Astrocyte of the cerebellum (primary cell): ENCODE measurements at places on chromosomes 1 and 21.
A peak's percentile ranks its signal among the peaks of the same experiment; 100 is the strongest.

DNA sequence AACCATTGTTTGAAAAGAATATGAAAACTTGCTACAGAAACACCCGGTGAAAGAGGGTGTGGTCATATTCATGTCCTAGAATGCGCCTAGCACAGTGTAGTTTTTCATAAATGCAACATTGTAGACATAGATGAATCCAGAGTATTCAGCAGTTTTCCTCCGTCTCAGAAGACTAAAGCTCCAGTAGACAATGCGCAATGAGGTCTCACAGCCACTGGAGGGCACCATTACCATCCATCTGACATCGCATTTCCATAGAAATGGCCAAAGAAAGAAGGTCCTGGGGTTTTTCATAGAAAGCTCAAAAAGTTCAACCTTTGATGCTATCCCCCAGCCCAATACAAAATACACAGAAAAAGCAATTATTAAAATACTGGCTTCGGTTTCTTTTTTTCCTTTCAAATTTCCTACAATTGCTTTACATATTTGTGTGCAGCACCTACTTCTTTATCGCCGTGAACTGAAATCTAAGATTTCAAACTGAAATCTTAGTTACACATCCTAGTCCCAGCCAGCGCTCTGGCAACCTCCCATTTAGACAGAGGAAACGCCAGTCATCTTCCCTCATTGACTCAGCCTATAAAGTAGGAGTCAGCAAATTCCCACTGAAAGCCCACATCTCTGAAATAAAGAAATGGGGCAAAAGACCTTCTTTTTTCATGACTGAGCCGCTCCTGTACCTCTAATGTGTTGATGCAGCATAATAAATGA is 3.9 kb upstream of the CD58 start:
- peak; percentile 54 for DNase-seq

DNA sequence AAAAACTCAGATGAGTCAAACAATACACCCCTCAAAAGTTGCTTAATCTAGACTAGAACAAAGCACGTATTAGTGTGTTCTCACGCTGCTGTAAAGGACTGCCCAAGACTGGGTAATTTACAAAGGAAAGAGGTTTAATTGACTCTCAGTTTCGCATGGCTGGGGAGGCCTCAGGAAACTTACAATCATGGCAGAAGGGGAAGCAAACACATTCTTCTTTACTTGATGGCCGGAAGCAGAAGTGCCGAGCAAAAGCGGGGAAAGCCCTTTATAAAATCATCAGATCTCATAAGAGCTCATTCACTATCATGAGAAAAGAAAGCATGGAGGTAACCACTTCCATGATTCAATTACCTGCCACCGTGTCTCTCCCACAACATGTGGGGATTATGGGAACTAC is 10.1 kb downstream of the JAM2 start:
- no peak for DNase-seq

- DNase-seq: no peak
Measured at GRCh38 chr1:201505503-201505890, 1.4 kb downstream of the CSRP1 start.

DNA sequence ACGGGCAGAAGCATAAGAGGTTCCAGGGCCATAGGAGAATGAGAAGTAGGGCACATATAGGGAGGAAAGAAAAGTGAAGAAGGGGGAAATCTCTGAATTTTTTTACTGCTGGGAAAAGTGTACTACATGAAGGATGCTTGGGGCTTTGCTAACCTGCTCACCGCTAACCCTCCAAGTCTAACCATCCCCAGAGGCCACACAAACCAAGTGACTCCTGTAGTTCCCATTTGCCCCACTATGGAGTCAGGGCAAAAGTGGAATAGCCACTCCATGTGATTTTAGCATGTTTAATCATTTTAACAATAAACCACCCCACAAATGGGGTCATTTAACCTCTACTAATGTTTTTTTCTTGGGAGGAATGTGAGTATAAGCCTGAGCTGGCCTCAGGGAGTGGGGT is 24.7 kb downstream of the MPZ start:
- no peak for DNase-seq

- DNase-seq: no peak
Measured at GRCh38 chr1:81880781-81881180, 80.0 kb downstream of the ADGRL2 start.

- DNase-seq: no peak
Measured at GRCh38 chr21:36889401-36889800, 77.1 kb downstream of the HLCS start.

GRCh38 chr21:14975136-14975919 is 89.5 kb downstream of the NRIP1 start:
- no peak for DNase-seq

- DNase-seq: no peak
Measured at GRCh38 chr1:151997284-151997570, 3.6 kb upstream of the S100A10 start.

- DNase-seq: no peak
Measured at GRCh38 chr1:121587777-121588176, 403.0 kb downstream of the SRGAP2C start.

DNA sequence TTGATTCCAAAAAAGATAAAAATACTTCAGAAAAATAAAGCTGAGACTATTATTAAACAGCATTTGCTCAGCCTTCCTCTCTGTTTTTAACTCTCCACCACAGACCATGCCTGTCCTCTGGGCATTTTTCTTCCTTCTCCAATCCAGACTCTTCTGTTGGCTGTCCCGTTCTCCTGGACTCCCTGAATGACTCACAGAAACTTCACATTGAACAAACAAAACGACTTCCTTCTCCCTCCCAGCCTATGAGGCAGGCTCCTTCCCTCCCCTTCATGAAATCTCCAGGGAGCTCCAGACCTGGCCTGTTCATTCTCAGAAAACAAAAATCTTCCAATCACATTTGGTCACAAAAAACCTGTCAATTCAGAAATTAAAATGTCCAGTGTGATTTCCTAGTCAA is 421.3 kb downstream of the NPHP4 start:
- no peak for DNase-seq

GRCh38 chr1:163006051-163006834 is 62.9 kb upstream of the RGS4 start:
- no peak for DNase-seq

DNA sequence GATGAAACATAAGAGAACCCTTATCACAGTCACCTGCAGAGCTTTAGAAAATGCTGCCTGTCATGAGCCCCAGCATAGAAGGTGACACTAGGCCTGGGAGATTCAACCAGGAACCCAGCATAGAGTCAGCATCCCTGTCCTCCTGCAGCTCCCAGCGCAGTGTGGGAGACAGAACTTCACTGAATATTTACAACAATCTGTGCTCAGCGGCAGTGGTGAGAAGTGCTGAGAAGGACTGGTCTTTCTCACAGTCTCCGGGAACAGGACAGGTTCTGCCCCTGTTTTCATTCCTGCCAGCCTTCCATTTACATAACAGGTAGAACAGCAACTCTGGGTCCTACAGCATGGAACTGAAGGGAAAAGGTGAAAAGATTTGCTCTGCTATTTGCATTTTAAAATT is 83.5 kb upstream of the GADD45A start:
- DNase-seq: no peak

DNA sequence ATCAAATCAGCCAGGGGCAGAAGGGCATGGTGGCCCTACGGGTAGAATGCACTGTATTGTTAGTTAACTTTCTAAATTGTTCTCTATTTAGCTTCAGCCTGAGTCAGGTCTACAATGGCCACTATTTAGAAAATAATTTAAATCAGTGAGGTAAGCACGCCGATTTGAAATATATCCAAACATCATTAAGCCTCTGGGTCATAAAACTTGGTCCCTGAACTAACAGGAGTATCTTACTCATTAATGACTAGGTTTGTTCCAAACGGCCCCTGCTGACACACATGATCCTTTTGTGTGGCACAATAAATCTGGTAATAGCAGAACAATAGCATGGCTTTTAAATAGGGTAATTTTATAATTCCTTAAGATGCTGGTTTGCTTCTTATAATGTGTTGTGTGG is 48.4 kb downstream of the STX6 start:
- DNase-seq: no peak

- DNase-seq: no peak
Measured at GRCh38 chr1:193588311-193589082, 402.1 kb upstream of the B3GALT2 start.

- DNase-seq: no peak
Measured at GRCh38 chr1:103953386-103953785, 203.7 kb downstream of the AMY1C start.

- no peak for DNase-seq
Measured at GRCh38 chr1:234402939-234403338, 29.7 kb downstream of the COA6 start.

DNA sequence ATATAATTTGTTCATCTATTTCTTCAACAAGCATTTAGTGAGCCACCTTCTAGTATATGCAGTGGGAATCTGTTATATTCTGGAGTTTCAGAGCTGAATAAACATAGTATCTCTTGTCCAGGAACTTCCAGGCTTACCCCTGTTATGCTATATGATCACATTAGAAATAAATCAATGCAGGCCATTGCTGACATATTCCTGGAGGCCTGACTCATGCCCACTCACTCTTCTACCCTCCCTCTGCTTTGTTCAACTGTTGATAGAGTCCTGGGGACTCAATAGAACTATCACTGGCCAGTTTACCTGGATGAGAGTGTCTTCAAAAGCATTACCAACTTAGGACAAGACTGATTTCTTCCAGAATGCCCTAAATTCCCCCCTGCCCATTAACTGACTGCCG is 29.3 kb upstream of the SRSF10 start:
- DNase-seq: no peak

GRCh38 chr1:31135973-31136600 is 70.6 kb upstream of the PUM1 start:
- DNase-seq: no peak

DNA sequence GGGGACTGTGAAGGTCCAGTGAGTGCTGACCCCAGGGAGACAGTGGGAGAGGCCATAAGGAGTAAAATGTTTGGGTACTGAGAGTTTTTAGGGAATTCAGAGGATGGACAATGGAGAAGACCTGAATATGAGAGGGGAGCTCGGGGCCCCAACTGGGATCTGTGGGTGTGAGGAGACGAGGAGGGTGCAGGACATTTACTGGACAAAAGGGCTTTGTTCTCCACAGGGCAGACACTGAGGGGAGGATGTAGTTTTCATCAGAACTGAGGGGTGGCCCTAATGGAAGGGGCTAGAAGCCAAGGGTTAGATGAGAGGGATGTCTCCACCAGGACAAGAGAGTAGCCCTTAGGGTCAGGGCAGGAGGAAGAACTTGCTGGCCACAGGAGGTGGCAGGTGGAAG is 30.0 kb downstream of the TMCC2 start:
- no peak for DNase-seq

- no peak for DNase-seq
Measured at GRCh38 chr1:920521-920920, 3.2 kb upstream of the SAMD11 start.

- no peak for DNase-seq
Measured at GRCh38 chr1:206895325-206895724, 1.9 kb upstream of the IL24 start.

- DNase-seq: no peak
Measured at GRCh38 chr1:88221411-88221810, 462.7 kb upstream of the PKN2 start.

DNA sequence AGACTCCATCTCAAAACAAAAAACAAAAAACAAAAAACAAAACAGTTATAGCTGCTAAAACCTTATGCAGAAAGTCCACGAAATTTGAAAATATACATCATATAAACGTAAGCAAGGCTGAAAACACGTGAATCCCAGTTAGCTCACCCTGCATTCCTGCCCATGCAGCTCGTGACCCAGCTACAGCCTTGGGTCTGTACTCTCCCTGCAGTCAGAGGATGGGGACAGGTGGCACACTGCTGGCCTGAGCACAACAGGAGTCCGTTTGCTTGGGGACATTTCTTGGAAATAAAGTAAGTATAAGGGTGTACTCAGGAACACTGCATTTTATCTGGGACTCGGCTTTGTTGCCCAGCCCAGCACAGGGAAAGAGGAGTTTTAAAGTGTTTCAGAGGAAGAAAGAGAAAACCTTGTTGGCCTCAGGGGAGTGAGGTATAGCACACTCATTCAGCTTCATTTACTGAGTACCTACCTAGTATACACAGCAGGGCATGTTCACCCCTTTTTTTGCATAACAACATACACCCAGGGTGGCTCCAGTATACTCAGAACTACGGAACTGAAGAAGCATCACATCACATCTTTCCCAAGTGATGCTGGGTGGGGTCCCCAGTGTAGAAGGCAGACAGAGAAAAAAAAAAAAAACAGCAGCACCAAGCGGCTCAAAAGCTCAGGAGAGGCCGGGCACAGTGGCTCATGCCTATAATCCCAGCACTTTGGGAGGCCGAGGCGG is 44.1 kb downstream of the CAPZB start:
- no peak for DNase-seq

GRCh38 chr1:60989749-60990713 is 92.3 kb upstream of the NFIA start:
- DNase-seq: peak; percentile 92

GRCh38 chr1:34101151-34101550 is 63.9 kb downstream of the CSMD2 start:
- DNase-seq: peak; percentile 74

DNA sequence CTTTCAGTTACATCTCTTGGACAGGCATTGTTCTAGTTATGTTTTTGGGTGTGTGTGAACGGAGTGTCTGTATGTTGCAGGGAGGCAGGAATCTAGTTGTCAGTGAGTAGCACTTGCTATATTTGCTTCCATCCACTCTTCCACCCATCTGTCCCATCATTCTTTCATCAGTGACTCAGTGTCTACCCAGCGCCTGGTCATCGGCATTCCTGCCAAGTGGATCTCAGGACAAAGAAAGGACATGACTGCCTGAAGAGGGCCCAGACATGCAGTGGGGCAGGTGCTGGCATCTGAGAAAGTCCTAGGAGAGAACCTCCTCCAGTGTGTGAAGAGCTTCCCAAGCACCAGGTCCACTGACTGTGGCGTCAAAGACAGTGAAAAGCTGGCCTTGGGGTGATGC is 27.3 kb upstream of the MAGOH start:
- no peak for DNase-seq

DNA sequence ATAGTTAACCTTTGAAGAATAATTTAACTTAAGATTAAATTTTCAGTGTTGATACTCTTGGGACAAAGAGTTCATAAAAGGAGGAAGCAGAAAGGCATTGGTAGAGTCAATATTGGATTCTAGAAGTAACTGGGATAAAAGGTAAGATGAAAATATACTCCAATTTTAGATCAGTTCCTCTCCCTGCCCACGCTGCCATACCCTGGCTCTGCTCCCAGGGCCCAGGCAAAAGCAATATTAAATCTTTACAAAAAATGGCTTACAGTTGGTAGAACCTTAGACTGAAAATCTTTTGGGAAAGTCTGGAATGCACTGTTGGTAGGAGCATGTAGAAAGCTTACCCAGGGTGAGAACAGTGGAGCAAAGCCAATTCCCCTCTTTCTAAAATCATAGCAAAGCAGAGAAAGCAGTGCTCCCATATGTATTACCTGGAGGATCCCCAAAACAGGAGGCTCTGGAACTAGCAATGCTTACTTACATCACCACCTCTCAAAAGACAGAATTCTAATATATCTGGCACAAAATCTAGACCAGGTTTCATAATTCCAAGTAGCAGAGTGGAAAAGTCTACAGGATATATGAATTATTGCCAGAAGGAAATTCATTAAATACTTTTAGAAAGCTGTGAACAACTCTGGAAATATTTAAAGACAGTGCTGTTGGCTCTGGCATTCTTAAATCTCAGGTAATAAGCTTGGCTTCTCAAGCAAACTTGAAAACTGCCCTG is 24.5 kb downstream of the KIAA0319L start:
- DNase-seq: no peak

GRCh38 chr1:30783256-30783915 is 25.8 kb upstream of the LAPTM5 start:
- no peak for DNase-seq

- no peak for DNase-seq
Measured at GRCh38 chr1:42135426-42135825, 17.8 kb upstream of the GUCA2B start.
